Renal cortex interstitium (tissue), 15 donors: ENCODE measurements at places on chromosomes 7 and 10. TPM values are rescaled to one million over a fixed set of nuclear protein-coding genes. Genes with fewer than 3 reads are reported as not detected.

- no peak for DNase-seq
These were observed 68.9 kb downstream of the CDK6 start for GRCh38 chr7:92767437-92767836.

DNA sequence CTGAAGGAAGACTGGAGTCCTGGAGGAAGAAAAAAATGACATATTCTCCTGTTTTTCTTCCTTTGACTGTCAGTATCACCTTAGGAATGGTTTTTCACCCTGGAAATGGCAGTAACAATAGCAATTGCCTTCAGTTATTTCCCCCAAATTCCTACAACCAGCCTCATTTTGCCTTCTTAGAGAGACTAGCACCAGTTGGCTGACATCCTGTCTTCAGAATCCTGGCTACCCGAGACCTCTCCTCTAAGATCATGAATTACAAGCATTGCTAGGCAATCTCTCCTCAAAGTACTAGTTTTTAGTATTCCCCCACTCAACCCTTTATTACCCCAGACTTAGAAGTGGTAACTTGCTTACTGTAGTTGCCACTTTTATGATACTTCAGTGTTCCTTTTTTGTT, 53.4 kb downstream of the TAS2R16 start:
- DNase-seq = no peak

DNA sequence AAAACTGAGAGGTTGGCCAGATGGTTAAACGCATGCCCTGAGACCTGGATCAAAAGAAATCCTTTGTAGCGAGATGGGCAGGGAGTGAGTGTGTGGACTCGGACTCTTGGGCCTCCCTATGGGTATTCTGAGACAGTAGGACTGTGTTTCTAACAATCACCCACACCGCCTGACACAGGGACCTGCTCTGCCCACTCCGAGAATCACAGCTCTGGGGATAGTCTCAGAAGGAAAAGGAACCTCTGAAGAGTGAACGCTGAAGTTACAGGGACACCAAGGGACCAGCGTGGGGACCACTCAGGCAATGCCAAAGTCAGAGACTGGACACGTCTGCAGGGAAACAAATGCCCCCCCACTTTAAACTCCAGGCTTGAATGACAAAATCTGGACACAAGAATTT, 242.1 kb upstream of the TCERG1L start:
- no peak for DNase-seq

DNA sequence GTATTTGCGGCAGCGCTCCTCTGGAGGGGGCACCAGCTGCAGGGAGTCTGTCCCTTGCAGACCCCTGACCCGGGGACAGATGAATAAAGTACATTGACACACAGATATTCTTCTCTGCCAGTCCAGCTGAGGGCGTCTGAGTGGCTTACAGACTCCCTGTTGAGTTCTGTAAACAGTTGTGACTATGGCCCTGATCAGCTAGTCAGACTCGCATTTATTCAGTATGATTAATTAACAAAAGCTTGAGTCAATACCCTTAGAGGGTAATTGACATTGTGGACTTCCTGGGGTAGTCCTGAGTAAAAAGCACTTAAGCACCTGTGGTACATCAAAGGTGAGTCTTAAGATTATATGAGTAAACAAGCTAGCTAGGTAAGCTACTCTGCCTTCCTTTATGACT, 21.0 kb downstream of the ANKRD30A start:
- no peak for DNase-seq

DNA sequence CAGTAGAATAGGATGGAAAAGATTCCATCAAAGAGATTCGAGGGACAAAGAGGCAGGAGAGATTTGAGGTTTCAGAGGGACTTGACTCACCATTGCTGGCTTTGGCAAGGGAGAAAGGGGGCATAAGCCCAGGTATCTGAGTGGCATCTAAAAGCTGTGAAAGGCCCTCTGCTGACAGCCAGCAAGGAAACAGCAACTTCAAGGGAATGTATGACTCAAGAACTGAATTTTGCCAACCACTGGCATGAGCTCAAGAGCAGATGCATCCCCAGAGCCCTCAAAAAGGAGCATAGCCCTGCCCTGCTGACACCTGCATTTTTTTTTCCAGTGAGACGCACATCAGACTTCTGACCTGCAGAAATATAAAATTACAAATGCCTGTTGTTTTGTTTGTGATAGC, 19.6 kb upstream of the ADAM12 start:
- DNase-seq = no peak

GRCh38 chr7:93036149-93036640, 81.6 kb downstream of the SAMD9 start:
- no peak for DNase-seq

GRCh38 chr10:35464825-35465456, 128.6 kb downstream of the CCNY start:
- DNase-seq = no peak

GRCh38 chr10:58512491-58513187, at the start of gene BICC1:
TSS of gene BICC1 (plus strand) at chr10:58512872. CDS start at chr10:58513144, 272 bp downstream.
- DNase-seq = peak; percentile 64

DNA sequence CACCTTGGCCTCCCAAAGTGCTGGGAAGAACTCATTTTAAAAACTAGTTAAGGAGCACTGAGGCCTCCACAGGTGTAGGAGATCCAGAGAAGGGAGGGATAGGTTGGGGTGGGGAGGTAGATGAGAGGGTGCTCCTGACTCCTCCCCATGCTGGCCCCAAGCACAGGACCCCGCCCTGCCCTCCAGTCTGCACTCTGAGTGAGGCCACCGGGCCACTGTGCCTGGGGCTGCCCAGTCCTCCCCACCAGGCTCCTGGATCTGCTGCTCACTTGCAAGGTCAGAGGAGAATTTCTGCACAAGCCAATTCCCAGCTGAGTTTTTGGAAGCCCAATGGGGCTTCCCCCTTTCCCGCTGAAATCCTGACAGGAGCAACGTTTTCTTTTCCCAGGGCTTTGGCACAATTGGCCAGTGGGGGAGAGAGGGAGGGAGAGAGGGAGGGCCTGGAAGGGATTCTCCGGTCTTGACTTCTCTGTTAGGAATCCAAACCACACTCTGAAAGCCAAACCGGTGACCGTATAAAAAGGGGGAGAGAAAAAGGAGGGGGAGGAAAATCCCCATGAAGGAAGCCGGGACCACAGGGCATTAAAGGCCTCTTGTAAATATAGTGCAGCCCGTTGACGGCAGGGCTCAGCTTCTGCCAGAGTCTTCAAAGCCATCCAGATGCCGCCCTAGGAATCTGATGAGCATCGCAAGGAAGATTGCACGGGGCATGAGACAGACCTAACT, 116.2 kb downstream of the SH3PXD2A start:
- DNase-seq = no peak

DNA sequence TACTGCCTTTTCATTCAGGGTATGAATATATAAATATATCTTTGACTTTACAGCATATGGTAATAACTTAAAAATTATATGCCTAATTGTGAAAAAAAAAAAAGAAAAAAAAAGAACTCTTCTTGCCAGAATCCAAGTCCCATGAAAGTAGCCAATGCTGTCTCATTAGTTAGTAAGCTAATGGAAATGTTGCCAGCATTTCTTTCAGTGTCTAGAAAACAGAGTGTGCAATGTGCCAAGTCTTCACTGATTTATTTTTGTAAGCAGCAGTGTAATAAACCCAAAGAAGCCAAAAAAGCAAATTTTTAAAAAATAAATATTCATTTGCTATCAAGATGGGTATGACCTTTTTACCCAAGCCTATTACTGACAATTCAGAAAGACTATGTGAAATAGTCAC, 31.1 kb upstream of the LRRN3 start:
- DNase-seq = no peak

GRCh38 chr10:48765527-48765926, 80.9 kb downstream of the WDFY4 start:
- no peak for DNase-seq

The MKI67 gene
- 69.5 TPM for polyA plus RNA-seq

The SPDYE9 gene
- polyA plus RNA-seq = 0.32 TPM

The CUBN gene
- 202 TPM for polyA plus RNA-seq

The MARVELD1 gene
- polyA plus RNA-seq = 36.8 TPM

The VENTX gene
- polyA plus RNA-seq = 0.22 TPM
